Activated naive CD8-positive, alpha-beta T cell treated with anti-CD3 and anti-CD28 coated beads for 36 hours (primary cell): ENCODE measurements at places on chromosomes 11 and 22.

- H3K4me3 ChIP-seq: no peak overlapping the region
- H3K27me3 ChIP-seq: peaks cover 12% of the 10 kb centered on the region
- no peaks in the 10 kb centered on the region for H3K36me3 ChIP-seq
- DNase-seq: no peak
- H3K4me1 ChIP-seq: no peaks in the 10 kb centered on the region
These were observed 125.3 kb upstream of the TBCEL start for GRCh38 chr11:120898568-120898967.

GRCh38 chr22:39710380-39711150 is 140.0 kb downstream of the CACNA1I start:
- H3K27me3 ChIP-seq: no peaks in the 10 kb centered on the region
- H3K27ac ChIP-seq: no peak overlapping the region
- no peak for DNase-seq
- H3K4me1 ChIP-seq: no peaks in the 10 kb centered on the region
- no peak overlapping the region for H3K4me3 ChIP-seq

DNA sequence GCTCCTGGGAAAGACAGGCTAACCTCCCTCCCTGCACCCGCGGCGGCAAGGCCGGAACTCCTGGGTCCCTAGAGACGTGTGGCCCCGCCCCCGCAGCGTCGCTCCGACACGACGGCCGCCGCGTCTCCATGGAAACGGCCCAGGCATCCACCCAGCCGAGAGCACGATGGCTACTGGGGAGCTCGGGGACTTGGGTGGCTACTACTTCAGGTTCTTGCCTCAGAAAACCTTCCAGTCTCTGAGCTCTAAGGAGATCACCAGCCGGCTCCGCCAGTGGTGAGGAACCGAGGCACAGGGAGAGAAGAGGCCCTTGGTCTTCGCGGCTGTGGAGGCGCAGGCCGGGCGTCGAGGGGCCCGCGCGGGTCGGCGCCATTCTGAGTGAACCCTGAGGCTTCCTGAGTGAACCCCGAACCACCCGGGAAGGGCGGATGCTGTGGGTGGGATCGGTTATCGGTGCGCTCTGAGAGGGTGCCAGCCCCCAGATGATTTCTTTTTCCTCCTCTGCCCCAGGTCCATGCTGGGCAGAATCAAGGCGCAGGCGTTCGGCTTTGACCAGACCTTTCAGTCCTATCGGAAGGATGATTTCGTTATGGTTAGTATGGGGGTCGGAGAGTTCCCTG is at the start of gene CFAP300:
Gene CFAP300, plus strand, starts transcription at position 133 of the 620 bp plus-strand sequence. Its CDS starts 34 bp downstream, at position 167.
- H3K27me3 ChIP-seq: peaks cover 46% of the 10 kb centered on the region
- H3K4me1 ChIP-seq: peaks cover 3% of the 10 kb centered on the region
- peak; percentile 58 for DNase-seq
- no peak within 1 kb of the TSS for H3K27ac ChIP-seq

DNA sequence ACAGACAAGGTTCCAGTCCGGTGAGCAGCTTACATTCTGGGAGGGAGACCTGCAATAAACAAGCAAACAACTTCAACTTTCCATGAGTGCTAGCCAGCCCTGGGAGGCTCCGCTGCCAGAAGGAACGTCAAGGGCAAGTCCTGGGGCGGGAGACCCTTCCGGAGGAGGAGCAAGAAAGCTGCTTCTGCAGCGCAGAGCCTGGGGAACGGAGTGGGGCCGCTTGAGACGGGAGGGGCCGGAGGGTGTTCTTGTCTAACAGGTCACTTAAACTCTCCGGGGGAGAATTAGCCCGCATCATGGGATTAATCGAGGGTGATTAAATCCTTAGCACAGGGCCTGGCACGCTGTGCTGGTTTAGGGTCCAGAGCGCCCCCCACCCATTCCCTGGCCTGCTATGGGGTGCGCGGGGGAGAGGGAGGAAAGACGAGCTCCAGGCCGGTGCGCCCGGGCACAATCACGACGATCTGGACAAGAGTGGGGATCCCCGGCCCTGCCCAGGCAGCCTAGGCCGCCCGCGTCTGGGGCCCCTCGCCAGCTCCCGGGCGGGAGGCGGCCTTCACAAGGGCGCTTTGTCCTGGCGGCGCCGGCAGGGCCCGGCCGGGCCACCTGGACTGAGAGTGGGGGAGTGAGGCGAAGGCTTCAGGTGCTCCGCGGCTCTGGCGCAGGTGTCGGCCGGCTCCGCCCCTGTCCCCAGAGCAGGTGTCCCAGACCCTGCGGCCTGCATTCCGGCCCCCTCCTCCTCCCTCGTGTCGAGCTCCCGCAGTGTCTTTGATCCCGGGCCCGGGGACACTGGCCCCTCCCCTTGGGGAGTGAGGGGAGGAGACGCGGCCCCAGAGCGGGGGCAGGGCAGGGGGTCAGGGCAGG is 663 bp upstream of the LARGE2 start:
- H3K36me3 ChIP-seq: no peaks in the 10 kb centered on the region
- peak overlapping the region; percentile 14 for H3K27ac ChIP-seq
- DNase-seq: no peak
- peaks cover 4% of the 10 kb centered on the region for H3K27me3 ChIP-seq
- H3K4me3 ChIP-seq: peak overlapping the region; percentile 16

DNA sequence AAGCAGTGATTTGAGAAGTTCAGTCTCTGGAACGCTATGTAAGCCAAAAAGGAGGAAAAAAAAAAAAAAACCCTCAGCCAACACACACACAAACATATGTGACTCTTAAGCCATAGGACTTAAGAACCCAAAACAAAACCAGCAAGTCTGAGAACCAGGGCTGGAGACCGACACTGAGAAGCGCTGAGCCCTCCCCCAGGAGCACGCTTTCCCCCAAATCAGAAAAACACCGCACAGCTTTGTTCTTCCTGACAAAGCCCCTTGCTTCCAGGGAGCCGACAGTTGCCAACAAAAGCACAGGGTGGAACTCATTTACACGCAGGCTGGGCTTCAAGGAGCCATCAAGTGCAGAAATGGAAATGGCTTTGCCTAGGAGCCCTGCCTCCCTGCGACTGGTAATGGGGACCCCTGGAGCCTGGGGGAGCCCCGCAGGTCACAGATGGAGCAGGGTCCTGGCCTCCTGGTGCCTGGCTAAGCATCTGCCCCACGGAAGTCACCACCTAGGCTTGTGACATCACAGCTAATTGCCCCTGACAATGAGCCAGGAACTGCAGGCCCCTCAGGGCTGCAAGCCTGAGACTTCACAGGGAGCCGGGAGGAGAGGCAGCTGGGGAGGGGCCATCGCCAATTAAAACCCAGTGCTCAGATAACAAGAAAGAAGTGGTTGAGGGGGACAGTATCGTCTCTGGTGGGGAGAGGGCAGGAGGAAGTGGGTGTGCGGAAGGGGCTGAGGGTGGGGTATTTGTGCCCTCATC is 66.9 kb downstream of the NFAM1 start:
- H3K4me1 ChIP-seq: peaks cover 27% of the 10 kb centered on the region
- H3K27ac ChIP-seq: peak overlapping the region; percentile 10
- peaks cover 34% of the 10 kb centered on the region for H3K27me3 ChIP-seq
- no peaks in the 10 kb centered on the region for H3K36me3 ChIP-seq

- no peak overlapping the region for H3K4me3 ChIP-seq
- no peak overlapping the region for H3K27ac ChIP-seq
- no peaks in the 10 kb centered on the region for H3K27me3 ChIP-seq
- H3K4me1 ChIP-seq: peaks cover 3% of the 10 kb centered on the region
These were observed 8.6 kb downstream of the CCDC34 start for GRCh38 chr11:27354359-27354965.

GRCh38 chr11:105738986-105739795 is 129.3 kb downstream of the GRIA4 start:
- no peaks in the 10 kb centered on the region for H3K27me3 ChIP-seq
- no peak overlapping the region for H3K27ac ChIP-seq
- H3K4me1 ChIP-seq: no peaks in the 10 kb centered on the region
- H3K36me3 ChIP-seq: no peaks in the 10 kb centered on the region

DNA sequence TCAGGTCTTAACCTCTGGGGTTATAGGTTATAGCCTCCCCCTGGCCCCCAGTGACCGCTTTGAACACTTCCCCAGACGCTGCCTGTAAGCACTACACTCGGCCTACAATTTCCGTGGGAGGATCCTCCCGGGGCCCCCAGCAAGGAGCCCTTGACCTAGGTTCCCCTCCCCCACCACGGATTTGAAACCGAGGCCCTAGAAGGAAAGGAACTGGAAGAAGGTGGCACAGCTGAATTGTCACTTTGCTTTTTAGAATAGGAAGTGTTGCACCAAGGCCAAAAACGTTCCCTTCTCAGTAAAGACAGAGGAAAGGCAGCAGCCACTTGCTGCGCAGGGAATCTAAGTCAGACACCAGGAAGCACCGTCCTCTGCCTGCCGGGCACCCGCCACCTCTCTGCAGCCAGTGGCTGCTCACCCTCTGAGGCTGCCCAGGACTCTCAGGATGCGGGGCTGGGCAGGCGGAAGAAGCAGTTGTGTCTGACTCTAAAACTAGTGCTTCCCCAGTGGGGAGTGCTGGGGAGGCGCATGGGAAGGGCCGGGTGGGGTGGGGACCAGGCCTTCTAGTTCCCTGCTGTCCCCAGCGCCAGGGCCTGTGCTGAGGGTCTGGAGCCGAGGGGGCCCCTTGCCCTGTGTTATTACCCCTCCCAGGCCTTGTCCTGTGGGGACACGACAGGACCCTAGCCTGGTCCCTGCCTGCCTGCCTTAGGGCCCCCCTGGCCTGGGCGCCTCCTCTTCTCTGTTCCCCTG is 7.9 kb upstream of the FLRT1 start:
- no peak for DNase-seq
- H3K4me1 ChIP-seq: no peaks in the 10 kb centered on the region
- H3K4me3 ChIP-seq: no peak overlapping the region
- H3K27ac ChIP-seq: no peak overlapping the region
- H3K27me3 ChIP-seq: peaks cover 36% of the 10 kb centered on the region

GRCh38 chr22:41862160-41862529 is 29.2 kb downstream of the SREBF2 start:
- H3K36me3 ChIP-seq: peaks cover 34% of the 10 kb centered on the region
- no peaks in the 10 kb centered on the region for H3K27me3 ChIP-seq
- H3K4me1 ChIP-seq: peaks cover 67% of the 10 kb centered on the region
- peak overlapping the region; percentile 73 for H3K4me3 ChIP-seq
